Fibroblast of lung (primary cell): ENCODE measurements at places on chromosomes 11 and 22.
A peak's percentile ranks its signal among the peaks of the same experiment; 100 is the strongest.

GRCh38 chr22:29848111-29848510 lies 10.0 kb upstream of the ASCC2 start:
- DNase-seq: no peak

DNA sequence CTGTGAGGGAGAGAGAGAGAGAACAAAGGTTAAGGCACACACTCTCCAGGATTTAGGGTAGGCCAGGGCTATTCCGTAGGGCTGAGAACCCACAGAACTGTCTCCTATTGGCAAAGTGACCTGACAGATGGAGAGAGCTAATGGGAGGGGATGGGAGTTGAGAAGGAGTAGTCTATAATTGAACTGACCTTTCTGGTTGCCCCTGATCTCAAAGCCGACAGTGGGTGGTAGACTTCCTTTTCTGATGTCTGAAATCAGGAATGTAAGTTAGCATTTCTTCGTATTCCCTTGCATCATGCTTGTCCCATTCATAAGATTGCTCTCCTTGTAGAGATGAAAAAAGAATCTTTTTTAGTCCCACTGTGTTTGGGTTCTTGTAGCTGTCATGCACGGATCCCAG lies 210.1 kb downstream of the NTM start:
- DNase-seq: no peak

DNA sequence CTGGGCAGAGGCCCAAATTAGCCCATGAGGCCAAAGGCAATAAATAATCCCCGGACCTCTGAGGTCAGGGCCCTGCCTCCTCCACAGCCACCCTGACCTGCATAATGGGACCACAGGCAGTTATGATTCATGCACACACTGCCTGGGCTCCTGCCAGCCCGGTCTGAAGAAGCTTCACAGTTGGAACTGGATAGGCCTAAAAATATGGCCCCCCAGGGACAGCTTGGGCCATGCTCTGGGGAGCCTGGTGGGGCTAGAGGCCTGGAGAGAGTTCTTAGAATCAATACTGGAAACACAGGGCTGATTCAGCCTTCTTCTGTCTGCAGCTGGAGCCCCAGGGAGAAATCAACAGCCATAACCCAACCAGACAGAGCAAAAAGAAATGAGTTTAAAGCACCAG lies 112.8 kb upstream of the CADM1 start:
- peak; percentile 92 for DNase-seq

DNA sequence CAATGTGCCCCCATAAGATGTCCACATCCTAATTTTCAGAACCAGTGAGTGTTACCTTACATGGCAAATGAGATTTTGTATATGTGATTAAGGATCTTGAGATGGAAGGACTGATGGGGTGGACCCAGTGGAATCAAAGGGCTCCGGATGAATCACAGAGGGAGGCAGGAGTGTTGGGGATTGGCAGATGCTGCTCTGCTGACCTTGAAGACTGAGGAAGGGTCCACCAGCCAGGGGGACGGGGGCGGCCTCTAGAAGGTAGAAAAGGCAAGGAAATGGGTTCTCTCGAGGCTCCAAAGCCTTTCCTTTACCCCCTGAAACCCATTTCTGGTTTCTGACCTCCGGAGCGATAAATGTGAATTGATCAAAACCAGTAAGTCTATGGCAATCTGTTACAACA lies 18.8 kb downstream of the TMEM218 start:
- no peak for DNase-seq

DNA sequence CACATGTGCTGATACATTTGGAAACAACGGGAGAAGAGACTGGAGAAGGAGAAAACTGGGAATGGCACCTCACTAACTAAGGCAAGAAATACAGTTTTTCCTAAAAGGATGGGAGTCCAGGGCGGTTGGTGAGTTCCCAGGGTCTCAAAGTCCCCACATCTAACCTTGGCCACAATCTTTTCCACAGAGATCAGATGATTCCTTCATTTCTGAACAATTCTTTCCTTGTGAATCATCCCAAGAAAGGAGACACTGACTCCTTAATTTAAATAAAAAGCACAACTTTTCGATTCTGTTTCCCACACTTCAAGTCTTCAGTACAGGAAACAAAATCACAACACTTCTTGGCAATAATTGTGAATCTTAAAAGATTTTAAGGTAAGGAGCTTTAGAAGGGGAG lies 384.7 kb downstream of the DCDC1 start:
- DNase-seq: peak; percentile 4

DNA sequence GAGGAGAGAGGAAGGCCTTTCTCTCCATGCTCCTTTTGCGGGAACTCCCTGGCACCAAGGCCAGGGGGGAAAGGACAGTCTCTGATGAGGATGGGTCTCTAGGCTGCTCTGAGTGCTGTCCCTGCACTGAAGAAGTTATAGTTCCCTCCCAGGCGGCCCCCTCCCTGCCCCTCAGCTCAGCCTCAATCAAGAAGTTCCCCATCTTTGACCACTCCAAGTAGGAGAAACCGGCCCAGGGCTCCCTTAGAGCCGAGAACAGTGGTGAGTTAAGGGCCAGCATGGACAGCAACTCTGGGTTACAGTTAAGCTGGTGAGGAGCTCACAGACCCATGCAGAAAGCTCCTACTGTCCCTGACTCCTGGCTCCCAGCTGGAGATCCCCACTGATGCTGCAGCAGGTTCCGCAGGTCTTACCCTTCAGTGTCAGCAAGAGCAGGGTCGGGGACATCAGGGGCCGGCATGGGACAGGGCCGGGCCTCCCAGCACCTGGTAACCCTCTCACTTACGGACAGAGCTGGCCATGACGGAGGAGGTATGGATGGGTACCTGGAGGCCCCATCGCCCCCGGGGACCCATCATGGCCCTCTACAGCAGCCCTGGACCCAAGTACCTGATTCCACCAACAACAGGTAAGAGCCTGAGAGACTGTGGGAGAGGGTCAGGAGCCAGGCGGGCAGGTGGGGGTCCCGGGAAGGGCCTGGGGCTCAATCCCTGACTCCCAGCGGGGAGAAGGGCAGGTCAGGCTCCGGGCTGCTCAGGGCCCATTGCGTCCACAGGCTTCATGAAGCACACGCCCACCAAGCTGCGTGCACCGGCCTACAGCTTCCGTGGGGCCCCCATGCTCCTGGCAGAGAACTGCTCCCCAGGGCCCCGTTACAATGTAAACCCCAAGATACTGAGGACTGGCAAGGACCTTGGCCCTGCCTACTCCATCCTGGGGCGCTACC lies 4.2 kb downstream of the SCGB1C1 start:
- no peak for DNase-seq

DNA sequence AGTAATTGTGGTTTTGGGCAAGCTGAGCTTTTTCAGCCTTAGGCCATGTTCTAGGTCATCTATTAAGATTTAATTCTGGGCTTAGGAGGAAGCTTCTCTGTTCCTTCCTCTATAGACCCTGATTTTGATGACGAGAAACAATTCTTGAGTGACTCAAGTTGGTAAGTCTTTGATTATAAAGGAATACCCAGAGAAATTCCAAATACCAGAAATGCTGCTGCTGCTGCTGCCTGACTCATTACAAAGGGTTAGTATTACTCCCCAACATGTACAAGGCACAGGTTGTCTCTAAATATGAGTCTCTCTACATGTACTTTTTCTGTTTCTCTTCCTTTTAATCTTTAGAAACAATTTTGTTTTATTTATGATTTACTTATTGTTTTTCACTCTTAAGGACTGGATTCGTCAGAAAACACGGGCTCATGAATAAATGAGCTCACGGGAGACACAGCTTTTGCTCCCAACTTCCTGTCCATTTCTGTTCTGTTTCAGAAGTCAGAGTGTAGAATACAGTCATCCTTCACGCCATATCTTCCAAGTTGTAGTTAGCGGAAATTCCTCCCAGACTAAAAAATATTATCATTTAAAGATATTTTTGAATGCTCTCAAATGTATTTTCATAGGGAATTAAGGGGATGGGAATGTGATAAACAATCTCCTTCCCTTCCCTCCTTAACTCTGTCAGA lies 31.8 kb upstream of the RBMXL2 start:
- DNase-seq: peak; percentile 1

DNA sequence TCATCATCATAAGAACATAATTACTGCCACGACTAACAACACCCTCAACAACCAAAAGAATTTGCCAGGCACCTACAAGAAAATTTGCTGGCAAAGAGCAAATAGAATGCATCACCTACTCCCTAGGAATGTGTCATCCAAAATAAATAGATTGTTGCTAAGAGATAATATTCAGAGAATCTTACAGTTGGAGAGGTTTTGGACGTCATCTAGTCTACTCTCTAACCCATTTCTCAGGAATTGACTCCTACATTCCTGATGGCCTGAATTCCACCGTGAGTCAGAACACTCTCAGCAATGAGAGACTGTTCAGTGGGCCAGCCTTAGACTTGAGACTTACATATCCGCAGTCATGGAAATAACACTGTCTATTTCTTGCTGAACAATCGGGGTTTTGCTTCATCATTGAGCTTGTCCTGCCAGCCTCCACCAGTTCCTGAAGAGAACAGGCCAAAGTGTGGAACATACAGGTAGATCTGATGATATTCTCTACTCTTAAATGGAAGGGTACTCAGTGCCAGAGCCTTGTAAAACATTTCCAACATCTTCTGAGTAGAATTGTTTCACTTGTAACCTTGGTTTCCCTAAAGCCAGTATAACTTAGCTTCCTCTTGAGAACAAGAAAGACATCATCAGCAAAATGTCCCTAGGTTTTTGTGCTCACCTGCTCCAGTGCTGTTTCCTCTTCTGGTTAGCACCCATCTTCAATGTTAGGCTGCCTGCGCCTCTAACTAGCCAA lies 8.3 kb downstream of the KIRREL3 start:
- peak; percentile 100 for DNase-seq

GRCh38 chr11:40227730-40228129 lies 1231.7 kb downstream of the LRRC4C start:
- no peak for DNase-seq

GRCh38 chr11:63699896-63700295 lies 18.6 kb downstream of the RTN3 start:
- DNase-seq: no peak

DNA sequence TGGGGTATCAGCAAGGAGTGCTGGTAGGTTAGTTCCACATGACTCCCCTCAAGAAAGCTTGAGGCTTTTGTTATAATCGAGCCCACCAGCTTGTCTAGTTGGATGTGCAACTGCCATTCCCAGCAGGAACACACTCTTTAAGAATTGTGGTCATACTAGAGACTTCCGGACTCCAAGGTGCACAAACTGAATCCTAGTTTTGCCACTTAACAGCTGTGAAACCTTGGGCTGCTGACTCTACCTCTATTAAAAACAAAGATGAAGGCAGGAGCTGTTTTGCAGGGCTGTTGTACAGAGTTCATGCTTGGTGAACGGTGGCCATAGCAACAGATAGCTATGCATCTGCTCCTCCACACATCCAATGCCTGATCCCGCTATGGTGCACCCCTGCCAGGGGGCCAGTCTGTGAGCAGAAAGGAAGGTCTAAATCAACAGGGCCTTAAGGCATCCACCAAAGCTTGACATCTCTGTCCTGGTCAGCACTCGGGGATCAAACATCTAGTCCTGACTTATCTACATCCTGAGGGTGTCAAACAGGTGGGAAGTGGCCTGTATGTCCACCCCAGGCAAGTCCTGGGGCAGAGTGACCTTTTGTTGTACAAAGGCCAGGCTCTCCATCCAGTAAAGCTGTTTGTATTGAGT lies 36.4 kb downstream of the DKK3 start:
- no peak for DNase-seq

DNA sequence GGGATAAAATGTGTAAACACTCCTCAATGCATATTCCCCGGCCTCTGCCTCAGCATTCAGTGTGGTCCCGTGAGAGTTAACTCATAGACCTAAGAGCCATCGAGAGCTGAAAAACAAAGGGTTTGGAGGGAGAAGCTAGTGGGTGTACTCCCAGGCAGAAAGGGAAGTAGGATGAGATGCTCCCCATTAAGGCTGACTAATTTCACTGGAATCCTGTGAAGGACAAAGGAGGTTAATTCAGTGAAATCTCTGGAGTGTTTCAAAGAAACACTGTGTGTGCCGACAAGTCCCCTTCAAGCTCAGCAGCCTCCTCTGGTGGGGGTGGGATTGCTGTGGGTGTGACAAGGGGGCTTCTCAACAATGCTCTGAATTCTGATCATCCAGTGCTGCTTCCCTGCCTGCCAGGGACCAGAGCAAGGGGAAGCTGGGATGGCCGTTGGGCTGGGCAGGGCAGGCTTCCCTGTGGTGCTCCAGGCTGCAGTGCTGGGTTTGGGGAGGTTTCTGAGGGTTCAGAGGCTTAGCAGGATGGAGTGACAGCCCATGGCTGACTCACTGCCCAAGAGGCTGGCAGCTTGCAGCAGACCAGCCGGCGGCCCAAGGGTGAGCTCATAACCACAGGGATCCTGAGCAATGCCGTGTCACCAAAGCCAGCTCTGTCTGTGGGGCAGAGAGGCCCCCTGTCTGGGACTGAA lies 61.4 kb upstream of the BMAL1 start:
- DNase-seq: peak; percentile 94

DNA sequence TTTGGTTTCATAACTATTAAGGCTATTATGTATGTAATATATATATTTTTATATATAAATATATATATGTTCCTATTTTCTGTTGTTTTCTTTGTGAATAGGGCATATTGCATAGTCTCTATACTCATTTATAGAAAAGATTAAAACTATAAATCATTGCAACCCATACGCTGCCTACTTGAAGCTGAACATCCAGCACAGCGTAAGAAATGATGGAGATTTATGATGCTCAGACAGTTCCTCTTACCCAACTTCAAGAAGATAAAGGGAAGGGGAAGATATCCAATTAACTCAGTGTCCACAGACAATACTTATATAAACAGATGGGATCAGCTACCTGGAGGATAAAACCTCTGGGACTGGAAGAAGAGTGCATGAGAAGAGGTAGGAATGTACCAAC lies 791.7 kb downstream of the FAM181B start:
- DNase-seq: no peak

DNA sequence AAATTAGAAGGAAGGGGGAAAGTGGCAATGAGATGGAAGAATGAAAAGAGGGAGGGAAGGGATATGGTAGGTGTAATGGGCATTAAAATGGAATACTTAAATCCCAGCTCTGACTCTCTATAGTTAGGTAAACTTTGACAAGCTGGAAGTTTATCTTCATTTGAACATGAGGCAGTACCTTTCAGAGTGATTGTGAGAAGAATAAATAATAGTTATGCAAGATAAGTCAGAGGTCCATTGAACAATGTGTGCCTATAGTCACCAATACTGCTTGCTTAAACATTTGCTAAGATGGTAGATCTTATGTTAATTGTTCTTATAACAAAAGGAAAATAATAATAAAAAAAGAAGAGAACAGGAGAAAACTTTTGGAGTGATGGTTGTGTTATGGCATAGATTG lies 545.8 kb upstream of the CCDC90B start:
- DNase-seq: no peak

GRCh38 chr11:93740031-93740729 lies 1.1 kb downstream of the TAF1D start:
- DNase-seq: peak; percentile 61

- DNase-seq: no peak
Measured at GRCh38 chr11:63556404-63557013, 6.7 kb downstream of the PLAAT2 start.

GRCh38 chr11:85815186-85815931 lies 4.4 kb upstream of the SYTL2 start:
- DNase-seq: peak; percentile 90
